ENCODE measurements at places on chromosomes 5 and 9. TPM values are rescaled to one million over a fixed set of nuclear protein-coding genes. Genes with fewer than 3 reads are reported as not detected.

Gene RLN1
- not detected for total RNA-seq

Gene ZNF454
- 2.8 TPM for total RNA-seq

Gene SPOCK1
- total RNA-seq: 727 TPM

Gene IL31RA
- total RNA-seq: 0.82 TPM

Data from smooth muscle cell of the coronary artery (primary cell).